ENCODE measurements at places on chromosomes 4 and X.

- no peak for DNase-seq
These were observed 88.6 kb downstream of the HPRT1 start for GRCh38 chrX:134548257-134549201.

GRCh38 chrX:13266641-13267345, 53.1 kb downstream of the ATXN3L start:
- DNase-seq: no peak

GRCh38 chr4:54173281-54173912, 55.7 kb upstream of the PDGFRA start:
- no peak for DNase-seq

DNA sequence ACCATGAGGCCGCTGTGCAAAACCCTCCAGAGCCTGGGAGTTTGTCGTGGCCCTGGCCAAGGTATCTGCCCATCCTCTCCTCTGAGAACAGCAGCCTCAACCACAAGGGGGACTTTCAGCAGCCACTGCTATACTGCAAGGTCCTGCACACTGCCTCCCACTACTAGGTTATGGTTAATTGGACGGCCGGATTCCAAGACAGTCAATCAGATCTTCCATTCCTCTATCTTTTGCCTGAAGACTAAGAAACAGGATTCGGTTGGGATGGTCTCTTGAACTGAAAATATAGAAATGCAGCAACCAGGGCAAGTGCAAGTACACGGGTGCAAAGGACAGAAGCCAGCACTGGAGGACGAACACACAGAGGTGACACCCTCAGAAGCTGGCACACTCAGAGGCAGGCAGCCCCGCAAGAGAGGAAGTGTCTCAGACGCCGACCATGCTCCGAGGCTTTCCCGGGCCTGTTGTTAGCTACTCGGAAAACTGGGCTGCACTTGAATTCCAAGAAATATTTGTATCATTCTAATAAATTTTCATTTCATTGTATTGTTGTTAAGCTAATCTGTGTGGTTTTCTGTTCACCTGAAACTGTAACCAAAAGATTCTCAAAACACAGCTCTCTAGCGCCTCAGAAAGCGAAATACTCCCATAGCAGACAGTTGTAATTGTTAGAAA, 63.3 kb downstream of the AFAP1 start:
- no peak for DNase-seq

- no peak for DNase-seq
These were observed 105.8 kb upstream of the EGFL6 start for GRCh38 chrX:13463608-13464007.

DNA sequence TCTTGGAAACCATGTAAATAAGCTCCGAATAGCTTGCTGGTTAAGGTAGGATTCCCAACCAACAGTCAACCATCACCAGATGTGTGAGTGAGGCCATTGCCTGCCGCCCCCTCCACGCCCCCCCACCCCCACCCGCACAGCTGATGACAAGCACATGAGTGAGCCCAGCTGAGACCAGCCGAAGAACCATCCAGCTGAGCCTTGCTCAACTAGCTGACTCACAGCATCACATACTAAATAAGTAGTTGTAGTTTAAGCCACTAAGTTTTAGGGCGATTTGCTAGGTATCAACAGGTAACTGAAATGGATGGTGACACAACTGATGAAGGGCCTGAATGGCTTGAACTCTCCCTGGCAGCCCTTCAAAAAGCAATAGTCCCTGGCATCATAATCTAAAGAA, 1.6 kb upstream of the CCDC149 start:
- no peak for DNase-seq

GRCh38 chr4:3449574-3450534, 8.1 kb downstream of the HGFAC start:
- no peak for DNase-seq

DNA sequence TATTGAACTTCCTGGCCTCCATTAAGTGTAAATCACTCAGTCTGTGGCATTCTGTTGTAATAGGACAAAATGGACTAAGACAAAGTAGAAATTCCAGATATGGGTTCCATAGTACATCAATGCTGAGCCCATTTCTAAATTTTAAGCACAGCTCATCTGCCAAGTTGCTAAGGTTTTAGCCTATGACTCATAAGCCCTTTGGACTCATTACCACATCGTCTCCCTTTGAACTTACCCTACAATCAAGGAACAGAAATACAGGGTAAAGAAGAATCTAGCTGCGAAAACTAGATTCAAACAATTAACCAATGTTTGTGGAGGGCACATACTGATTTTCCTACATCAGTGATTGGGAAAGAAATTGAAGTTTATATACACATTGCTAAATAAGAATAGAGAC, 31.8 kb downstream of the NAA11 start:
- no peak for DNase-seq

GRCh38 chrX:123881330-123881729, 21.5 kb downstream of the XIAP start:
- DNase-seq: no peak

DNA sequence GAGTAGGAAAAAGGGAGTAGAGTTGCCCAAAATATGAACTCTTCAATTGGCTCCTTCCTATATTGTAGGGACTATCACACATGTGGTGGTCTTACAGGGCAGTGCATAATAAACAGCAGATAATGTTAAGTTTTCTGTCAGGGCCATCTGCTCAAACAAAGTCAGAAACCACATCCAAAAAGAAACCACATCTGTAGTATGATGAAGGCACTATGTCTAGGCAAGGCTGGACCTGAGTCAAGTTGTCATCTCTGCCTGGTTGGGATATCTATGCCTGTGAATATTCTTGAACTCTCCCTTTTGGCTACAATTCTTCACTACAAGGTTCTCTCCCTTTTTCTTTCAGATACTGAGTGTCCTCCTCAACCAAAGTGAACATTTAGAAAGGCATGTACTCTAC, 109.4 kb upstream of the C1GALT1C1 start:
- no peak for DNase-seq

GRCh38 chr4:157327666-157328065, 107.1 kb downstream of the GRIA2 start:
- no peak for DNase-seq

- DNase-seq: no peak
These were observed 451.9 kb downstream of the SMARCA1 start for GRCh38 chrX:129071390-129071789.

DNA sequence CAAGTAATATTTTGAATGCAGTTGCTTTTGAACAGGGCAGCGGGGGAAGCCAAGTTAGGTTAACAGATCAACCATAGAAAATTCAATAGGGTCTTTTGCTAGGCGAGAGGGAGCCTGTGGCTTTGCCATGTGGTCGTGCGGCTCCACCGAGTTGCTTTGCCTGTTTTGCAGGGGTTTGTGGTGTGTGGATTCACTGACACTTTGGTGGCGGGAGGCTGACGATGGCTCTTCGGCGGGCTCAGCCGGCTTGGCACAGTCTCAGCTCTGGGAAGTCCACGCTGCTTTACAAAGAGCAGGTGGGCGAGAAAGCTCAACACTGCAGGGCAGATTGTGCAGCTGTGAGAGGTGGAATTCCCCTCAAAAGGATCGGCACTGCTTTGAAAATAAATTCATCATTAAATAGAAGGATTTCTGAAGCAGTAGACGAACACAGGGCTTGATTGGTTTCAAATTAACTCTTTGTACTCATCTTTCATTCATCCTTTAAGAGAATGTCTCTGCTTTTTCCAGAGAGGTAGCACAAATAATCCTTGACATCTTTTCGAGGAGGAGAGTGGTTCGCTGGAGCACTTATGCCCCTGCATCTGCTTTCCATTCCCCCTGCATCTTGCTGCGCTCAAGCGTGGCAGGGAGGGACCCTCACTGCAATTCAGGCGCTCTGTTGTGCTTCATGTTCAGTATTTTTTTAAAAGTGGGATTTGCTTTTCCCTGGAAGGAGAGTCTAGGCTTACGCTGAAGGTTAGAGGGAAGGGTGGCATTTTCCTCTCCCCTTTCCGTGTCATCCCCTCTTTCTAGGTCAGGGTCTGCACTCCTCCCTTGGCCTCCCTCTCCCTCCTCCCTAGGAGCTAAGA, 201.8 kb upstream of the LEF1 start:
- DNase-seq: no peak

DNA sequence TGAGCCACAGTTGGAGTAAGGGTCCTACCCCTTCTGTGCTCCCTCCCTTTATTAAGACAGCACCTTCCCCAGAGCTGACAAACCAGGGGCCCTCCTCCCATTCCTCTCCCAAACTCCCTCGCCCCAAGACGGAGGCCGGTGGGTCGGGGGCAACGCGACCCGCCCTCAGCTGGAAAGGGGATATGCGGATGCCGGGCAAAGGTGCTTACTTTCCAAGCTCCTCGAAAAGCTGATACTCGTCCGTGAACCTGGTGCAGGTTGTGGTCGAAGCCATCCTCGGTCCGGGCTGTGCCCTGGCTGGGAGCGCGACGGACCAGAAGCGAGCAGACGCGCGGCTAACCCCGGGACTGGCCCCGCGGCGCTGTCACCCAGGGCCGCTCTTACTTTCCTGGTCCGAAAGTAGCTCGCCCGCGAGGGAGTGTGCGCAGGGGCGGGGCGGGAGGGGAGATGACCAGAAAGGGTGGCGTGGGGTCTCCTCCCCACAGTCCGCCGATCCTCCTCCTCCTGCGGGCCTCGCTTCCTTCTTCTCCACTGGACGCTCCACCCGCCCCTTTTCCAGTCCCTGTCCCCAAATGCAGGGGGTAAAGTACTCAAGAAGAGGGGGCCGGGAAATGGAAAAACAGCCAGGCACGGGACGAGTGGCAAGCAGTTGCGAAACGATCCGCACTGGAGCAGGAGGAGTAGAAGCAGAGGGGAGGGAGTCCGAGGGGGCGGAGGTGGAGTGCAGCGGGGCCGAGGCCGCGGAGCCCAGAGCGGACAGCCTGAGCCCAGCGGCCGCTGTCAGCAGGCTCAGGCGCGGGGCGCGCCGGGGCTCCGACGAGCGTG, 531 bp downstream of the CAMK2D start:
- DNase-seq: peak; percentile 82

DNA sequence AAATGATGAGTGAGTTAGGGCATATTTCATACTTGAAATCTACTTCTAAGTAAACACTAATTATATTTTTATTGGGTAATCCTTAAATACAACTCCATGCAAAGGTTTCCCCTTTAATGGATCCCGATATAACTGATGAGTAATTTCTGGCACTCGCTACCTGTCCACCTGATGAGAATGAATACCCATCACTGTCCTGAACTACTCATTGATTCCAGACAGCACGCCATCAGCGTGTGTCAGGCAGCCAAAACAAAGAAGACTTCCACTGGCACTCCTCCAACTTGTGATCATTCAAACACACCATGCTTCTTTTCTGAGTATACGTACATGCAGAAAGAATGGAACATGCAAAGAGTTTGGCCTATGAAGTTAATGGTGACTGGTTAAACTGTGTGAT, 69.4 kb downstream of the HCCS start:
- DNase-seq: no peak

GRCh38 chrX:119177278-119177677, 49.7 kb upstream of the KIAA1210 start:
- no peak for DNase-seq

- DNase-seq: no peak
These were observed 6.7 kb upstream of the FSTL5 start for GRCh38 chr4:162170509-162170908.

DNA sequence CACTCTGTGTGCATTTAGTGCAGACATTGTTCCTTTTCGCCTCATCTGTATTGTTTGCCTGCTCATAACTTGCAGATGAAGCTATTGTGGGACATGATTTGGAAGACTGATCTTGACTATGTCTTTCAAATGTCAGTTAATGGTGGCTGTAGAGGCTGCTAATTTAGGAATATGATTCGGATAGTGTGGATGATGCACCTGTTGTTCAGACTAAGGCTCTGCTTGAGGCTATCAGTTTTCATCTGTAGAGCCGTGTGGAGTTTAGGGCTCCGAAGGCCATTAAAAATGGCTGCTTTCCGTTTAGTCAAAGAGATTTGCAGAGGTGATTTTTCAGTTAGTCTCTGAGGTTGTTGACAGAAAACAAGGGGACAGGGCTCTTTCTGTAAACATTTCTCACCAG, 102.0 kb downstream of the GBA3 start:
- no peak for DNase-seq

GRCh38 chr4:39713691-39714090, 15.8 kb downstream of the UBE2K start:
- no peak for DNase-seq

DNA sequence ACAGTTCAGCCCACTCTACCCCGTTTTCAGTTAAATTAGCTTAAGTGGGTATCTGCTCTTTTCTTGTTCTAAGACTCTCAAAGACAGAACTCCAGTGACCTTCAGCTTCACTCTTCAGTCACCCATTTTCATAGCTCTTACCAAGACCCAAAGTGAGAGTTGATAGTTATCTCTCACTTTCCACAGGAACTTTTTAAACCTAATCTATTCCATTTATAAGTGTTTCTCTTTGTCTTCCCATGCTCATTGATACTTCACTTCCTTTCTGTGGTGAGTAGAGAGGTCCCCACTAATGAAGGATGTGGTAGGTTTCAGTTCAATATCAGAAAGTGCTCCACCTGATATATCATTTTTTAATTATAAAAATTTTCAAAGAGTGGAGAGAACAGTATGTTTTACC, 33.4 kb downstream of the COX18 start:
- no peak for DNase-seq

GRCh38 chr4:80452768-80453167, 117.2 kb downstream of the CFAP299 start:
- DNase-seq: no peak

DNA sequence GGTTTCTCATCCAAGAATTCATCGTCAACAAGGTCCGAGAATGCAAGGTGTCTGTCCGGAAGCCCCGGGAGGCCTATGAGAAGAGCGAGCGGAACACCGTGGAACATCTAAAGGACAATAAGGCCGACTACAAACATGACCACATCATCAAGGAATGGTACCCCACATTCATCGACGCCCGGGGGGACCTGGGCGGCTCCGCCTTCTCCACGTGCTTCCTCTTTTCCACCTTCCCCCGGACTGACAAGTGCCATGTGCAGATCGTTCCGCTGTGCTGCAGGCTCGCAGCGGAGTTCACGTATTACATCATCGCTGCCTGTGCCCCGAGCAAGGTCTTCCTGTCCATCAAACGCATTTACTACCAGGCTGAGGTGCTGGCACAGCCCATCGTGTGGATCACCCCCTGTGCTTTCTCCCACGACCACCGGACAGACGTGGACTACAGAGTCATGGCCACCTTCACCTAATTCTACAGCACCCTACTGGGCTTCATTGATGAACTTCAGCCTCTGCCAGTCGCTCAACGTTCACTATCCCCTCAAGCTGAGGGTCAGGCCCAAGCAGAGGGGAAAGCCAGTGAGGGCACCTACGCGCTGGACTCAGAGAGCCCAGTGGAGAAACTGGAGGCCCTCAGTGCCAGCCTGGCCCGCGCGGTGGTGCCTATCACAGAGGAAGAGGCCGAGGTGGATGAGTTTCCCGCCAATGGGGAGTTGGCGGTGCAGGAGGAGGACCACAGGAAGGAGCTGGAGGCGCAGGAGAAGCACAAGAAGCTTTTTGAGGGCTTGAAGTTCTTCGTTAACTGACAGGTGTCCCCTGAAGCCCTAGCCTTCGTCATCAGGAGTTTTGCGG, 125.9 kb upstream of the PABPC4L start:
- peak; percentile 1 for DNase-seq

GRCh38 chr4:42478946-42479345, 81.7 kb downstream of the SHISA3 start:
- no peak for DNase-seq

DNA sequence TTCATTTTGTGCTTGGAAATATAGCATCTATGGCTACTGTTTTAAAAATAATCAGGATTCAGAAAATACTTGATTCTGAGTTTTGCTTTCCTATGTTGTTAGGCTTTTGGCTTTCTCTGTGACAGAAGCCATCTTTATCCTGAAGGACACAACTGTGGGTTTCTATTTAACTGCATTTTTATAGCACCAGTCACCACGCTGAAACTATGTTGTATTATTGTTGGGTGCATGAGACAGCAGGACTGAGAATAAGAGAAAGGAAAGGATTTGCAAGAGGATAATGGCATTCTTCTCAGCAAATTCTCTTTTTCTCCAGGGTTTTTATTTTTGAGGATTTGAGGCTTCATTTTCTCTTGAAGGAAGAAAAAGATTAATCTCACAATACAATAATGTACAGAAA, 10.1 kb upstream of the NEUROG2 start:
- DNase-seq: no peak
